ENCODE measurements at places on chromosomes 13 and 19. TPM values are rescaled to one million over a fixed set of nuclear protein-coding genes. Genes with fewer than 3 reads are reported as not detected.

Gene IL12RB1
- not detected for total RNA-seq

Gene ZNF575
- total RNA-seq: not detected

Gene ZNF534
- not detected for total RNA-seq

Gene MAB21L1
- not detected for total RNA-seq

Gene ACTL9
- not detected for total RNA-seq

Gene ZNF283
- 3.6 TPM for total RNA-seq

Gene GPR12
- 0.15 TPM for total RNA-seq

Gene RFPL4A
- not detected for total RNA-seq

Measured in H1 (cell line).